ENCODE measurements at places on chromosomes 2 and 18.

DNA sequence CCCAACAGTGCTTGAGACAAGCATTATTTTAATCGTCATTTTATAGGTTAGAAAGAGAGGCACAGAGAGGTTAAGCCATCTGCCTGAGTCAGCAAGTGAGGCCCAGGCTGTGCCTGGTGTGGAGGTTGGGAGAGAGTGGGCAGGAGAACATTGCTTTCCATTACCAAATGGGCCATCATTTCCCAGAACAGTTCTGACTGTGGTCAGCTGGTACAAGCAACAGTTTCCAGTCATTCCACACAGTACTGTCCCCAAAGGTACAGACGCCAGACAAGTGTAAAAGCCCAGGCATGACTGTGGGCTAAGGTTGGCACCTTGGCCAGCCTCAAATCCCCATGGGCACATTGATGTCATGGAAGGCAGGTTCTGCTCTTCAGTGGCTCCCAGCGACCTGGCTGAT, 98.2 kb upstream of the LCLAT1 start:
- no peak for DNase-seq

DNA sequence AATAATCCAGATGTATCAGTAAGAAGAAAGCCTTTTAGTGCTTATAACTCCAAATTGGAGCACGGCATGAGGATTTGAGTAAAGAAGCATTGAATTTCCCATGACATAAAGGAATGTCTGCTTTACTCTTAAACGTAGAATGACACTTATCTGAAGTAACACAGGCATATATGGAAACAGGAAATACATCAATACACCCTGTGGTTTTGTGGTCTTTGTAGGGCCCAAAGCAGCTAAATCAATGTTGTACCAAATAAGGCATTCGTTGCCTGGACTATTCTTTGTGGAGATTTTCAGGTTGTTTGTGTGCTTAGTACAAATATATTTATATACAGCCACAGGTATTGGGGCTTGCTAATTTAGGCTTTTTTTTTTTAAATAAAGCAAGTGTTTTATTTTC, 660.5 kb downstream of the LRRTM4 start:
- no peak for DNase-seq

- no peak for DNase-seq
Observed at GRCh38 chr2:114040826-114041225, 150.9 kb downstream of the ACTR3 start.

- DNase-seq = no peak
Observed at GRCh38 chr2:71531522-71532047, 78.2 kb downstream of the DYSF start.

DNA sequence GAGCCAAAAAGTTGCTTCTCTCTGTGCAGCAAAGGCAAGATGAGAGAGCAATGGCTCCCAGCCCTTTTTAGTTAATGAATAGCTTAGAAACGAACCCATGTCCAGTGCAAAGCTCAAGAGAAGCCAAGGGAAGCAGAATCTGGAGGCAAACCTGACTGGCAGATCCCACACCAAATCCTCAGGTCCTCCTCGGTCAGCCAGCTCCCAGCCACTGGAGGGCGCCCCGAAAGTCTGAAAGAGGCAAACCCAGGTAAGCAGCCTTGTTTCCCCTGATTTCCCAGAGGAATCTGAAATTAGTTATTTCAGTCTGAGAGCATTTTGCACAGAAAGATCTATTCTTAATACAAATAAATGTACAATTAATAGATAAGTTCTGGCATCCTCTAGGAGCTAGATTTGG, 71.3 kb upstream of the PID1 start:
- no peak for DNase-seq

DNA sequence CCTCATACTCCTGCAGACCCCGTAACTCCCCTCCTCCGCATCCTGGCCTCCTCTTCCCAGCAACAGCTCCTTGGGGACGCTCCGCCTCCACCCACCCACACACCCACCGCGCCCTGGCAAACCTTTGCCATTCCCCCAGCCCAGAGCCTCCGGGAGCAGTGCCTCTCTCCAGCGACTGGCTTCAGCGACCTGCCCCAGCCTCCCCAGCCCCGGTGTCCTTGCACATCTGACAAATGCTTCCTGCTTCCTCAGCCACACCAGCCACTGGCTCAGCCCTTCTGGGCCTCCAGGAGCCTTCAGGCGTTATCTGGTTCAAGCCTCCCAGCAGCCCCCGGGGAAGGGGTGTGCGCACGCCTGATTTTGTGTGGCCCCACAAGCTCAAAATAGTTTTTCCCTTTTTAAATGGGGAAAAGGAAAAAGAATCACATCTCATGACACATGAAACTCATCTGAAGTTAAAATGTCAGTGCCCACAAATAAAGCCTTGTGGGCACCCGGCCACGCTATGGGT, 14.2 kb downstream of the ESPNL start:
- no peak for DNase-seq

DNA sequence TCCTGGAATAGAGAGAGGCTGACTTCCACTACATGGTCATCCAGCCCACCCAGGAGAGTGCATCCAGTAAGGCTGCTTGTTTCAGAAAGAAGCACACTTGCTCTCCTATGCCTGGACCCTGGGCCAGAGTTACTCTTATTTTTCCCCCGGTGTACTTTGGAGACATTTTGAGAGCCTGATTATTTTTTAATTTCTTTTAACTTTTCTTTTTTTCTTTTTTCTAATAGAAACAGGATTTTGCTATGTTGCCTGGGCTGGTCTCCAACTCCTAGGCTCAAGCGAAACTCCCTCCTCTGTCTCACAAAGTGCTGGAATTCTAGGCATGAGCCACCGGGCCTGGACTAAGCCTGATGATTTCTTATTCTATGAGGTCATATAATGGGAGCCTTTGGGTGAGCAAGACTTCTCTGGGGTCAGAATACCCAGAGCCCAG, 62.2 kb downstream of the RPL37A start:
- no peak for DNase-seq

DNA sequence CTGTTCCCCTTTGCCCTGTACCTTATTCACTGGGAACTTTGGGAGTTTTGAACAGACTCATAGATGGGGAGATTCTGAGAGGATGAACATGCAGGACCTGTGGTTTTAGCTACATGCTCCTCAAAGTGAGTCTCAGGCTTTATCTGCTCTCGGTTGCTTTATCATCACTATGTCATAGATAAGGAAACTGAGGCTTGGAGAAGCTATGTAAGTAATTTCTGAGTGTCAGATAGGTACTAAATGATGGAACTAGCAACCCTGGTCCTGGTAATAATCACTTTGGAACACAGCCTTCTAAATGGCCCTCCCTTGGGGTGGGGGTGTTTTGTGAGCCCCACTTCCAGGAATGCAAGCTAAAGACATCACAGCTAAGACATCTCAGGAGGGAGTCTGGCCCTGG, 186.2 kb upstream of the MEX3C start:
- no peak for DNase-seq

- DNase-seq = no peak
Observed at GRCh38 chr2:223947711-223948205, 2.6 kb upstream of the WDFY1 start.

- DNase-seq = no peak
Observed at GRCh38 chr18:57921708-57922107, 118.6 kb upstream of the ATP8B1 start.

GRCh38 chr2:241935774-241936173, 66.2 kb downstream of the RTP5 start:
- no peak for DNase-seq

GRCh38 chr18:48408727-48409590, at the start of gene ZBTB7C:
Gene ZBTB7C (minus strand): TSS chr18:48409383.
- no peak for DNase-seq

- no peak for DNase-seq
Observed at GRCh38 chr2:233838251-233838650, 16.1 kb downstream of the HJURP start.
